Urinary bladder (tissue), 4 donors: ENCODE measurements at places on chromosomes 1 and 21. TPM values are rescaled to one million over a fixed set of nuclear protein-coding genes. Genes with fewer than 3 reads are reported as not detected.

GRCh38 chr1:109994654-109995053, 10.1 kb downstream of the AHCYL1 start:
- DNase-seq: no peak

DNA sequence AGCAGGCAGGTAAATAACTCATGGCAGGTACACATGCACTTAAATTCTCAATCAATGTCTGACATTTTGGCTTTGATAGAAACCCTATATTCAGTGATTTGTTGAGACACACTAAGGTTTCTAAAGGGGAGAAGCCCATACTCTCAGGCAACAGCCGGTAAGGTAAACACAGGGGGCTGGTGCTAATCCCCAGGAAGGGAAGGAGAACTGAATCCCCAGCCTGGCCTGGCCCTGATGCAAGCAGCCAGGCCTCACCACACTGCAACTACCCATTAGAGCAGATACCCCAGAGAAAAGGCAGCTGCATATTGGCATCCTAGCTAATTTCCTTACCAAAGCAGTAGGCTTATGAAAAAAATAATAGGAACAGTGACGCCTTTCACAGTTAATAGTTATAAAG, 116.5 kb upstream of the LRRC7 start:
- DNase-seq: no peak

- no peak for DNase-seq
Observed at GRCh38 chr1:47758341-47759250, 238.6 kb downstream of the TRABD2B start.

- no peak for DNase-seq
Observed at GRCh38 chr21:38134084-38134873, 122.5 kb upstream of the KCNJ15 start.

DNA sequence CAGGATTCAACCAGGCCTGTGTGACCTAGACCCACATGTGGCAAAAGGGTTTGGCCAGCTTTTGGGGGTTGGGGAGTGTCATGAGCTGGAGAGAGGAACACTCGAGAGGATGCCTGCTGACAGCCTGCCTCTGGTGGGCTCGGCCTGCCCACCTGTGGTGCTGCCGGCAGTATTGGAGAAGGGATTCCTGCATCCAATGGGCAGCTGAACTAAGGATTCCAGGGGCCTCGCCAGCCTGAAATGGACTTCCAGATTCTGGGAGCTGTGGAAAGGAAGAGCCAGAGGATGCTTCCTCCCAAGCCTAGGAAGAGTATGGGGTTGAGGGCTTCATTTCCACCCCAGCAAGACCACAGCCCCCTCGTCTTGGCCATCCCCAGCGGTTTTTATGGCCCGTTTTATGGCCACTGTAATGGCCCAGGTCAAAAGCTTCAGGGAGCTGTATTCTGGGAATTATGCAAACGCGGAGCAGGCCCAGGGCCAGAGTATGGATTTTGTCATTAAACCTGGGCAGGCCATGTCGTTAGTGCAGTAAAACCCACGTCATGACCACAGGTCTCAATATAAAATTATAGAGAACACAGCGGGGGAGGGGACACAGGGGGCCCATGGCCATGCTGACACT, 63.6 kb downstream of the TMEM53 start:
- DNase-seq: no peak

DNA sequence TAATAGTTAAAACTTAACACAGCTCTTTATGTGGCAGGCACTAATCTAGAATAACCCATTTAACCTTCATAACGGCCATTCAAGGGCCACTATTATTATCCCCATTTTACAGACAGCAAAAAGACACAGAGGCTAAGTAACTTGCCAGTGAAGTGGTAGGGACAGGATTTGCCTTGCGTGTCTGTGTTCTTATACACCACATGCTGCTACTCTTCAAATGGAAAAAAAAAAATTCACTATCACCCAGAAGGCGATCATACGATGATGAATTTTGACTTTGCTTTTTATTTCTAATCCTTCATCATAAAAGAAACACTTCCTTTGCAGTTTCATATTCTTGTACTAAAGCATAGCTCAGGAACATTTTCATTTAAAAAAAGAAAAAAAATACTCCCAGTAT, 65.5 kb downstream of the RERE start:
- no peak for DNase-seq

GRCh38 chr1:152347116-152347728, 12.6 kb downstream of the FLG2 start:
- DNase-seq: peak; percentile 6

DNA sequence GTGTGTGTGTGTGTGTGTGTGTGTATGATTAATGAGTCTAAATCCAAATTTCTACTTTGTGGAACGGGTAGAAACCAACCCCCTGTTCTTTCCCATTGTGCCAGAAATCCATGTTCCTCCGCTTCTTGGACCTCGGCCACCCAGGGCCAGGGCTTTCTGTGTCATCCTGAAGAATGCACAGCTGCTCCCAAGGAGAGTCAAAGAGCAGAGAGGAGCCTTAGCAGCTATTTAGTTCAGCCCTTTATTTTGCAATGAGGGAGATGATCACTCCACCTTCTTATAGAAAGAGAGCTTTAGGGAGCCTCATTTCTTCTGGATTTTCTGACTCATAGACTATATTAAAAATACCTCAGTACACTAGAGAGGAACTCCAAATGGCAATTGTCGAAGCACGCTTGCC, 489.3 kb upstream of the VAMP3 start:
- no peak for DNase-seq

- DNase-seq: no peak
Observed at GRCh38 chr1:81760477-81761097, 40.1 kb upstream of the ADGRL2 start.

DNA sequence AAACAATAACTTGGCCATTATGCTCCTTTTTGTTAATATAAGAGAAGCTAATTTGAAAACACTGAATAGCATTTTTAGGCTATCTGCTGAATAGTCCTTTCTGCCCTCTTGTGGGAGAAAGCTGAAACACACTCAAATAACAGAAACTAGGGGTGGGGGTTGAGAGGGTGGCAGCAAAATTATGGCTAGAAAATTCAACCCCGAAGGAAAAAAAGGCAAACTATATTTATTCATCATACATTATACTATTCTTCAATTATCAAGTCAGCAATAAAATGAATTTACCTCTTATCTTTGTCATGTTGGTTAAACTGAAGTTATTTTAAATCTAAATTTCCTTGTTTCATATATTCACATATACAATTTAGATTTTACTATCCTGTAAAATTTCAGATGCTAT, 255.9 kb downstream of the FAF1 start:
- no peak for DNase-seq

GRCh38 chr1:6991266-6991665, 206.0 kb downstream of the CAMTA1 start:
- no peak for DNase-seq

DNA sequence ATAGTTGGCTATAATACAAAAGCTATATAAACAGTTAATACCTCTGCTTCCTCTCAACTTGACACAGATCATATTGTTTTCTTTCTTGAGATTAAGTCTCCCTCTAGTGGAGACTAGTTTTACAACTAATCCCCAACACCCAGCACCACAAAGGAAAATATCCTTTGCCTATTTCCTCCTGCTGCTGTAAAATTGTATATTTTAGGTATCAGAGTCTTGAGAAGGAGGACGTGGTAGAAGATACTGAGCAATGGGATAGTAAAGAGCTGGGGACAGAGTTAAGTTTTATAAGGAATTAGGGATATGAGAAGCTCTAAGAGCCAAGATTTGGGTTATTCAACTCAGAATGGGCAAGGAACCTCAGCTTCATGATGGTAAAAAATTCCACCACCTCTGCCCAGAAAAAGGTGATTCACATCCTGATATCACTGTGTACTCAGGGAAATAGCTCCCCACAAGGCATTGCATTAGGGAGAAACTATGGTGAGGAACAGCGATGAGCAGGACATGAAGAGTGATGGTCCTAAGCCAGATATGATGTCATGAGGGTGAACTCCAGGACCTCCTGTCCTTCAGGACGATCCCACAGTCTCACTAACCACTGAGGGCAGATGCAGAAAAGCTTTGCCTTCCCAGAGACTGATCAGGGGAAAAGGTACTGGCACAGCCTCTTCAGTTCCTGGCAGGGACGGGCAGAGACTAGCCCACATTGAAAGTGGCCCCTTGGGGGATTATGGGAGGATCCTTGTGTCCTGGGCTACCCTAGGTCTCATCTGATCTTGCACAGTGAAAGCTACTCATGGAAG, 14.7 kb upstream of the CFAP126 start:
- DNase-seq: peak; percentile 29

DNA sequence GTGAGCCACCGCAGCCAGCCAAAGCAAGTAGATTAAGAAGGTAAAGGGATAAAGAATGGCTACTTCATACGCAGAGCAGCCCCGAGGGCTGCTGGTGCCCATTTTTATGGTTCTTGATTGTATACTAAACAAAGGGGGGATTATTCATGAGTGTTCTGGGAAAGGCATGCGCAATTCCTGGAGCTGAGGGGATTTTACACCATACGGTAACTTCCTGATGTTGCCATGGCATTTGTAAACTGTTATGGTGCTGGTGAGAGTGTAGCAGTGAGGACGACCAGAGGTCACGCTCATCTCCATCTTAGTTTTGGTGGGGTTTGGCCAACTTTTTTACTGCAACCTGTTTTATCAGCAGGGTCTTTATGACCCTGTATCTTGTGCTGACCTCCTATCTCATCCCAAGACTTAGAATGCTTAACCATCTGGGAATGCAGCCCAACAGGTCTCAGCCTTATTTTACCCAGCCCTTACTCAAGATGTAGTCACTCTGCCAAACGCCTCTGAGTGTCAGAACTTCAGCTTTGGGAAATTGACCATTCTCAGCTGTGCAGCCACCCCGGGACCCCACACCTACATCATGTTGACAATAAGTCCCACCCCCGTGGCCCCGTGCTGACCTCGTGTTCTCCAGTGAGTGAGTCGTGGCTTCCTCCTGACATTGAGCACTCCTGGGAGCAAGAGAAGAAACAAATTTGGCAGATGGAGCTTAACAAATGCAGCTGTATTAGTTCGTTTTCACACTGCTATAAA, 149.4 kb upstream of the COL6A1 start:
- DNase-seq: no peak

NES gene
- total RNA-seq: 35.7 TPM

NBPF6 gene
- not detected for total RNA-seq

FMOD gene
- total RNA-seq: 68.4 TPM

GMEB1 gene
- 8.7 TPM for total RNA-seq

MFAP2 gene
- total RNA-seq: 33.3 TPM
